ENCODE measurements at places on chromosomes 6 and 20.

- no peak for DNase-seq
These were observed 188.8 kb downstream of the DLL1 start for GRCh38 chr6:170102038-170102437.

GRCh38 chr6:56816370-56816769 lies 138.5 kb upstream of the BEND6 start:
- DNase-seq = no peak

GRCh38 chr6:8299034-8299433 lies 136.3 kb downstream of the SLC35B3 start:
- DNase-seq = no peak

DNA sequence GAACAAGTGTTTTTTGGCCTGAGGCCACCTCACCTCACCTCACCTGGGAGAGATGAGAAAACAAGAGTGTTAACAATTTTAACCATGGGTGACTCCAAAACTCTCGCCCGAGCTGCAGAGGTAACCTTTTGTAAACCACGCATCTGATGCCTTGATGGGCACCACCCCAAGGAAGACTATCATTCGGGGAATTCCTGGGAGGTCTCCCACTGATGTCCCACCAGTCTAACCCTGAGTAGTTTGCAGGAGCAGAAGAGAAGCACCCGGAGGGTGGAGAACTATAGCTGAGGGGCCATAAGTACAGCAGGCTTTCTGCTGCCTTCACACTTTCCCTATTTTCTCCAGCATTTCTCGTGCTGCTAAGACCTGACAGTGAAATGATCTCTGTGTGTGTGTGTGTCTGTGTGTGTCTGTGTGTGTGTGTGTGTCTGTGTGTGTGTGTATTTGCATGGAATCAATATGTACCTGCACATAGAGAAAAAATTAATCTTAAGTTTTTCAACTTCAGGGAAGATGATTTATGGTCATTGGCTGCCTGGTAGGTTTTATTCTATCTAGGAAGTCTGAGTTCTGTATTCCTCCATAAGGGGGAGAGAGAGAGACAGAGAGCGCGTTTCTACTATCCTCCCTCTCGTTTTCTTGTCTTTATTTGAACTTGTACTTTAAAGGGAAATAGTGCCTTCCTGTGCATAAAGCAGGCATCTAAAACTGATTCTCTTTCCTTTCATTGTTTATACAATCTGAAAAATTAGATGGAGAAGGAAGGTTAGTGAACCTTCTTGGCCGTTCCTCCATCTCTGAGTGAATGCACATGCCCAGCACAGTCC lies 75.8 kb downstream of the CAP2 start:
- DNase-seq = no peak

GRCh38 chr6:144413418-144413817 lies 128.3 kb downstream of the UTRN start:
- no peak for DNase-seq

GRCh38 chr6:82260997-82261732 lies 13.6 kb upstream of the IBTK start:
- DNase-seq = no peak

GRCh38 chr6:134599079-134599478 lies 281.2 kb upstream of the SGK1 start:
- DNase-seq = no peak

- DNase-seq = no peak
These were observed 895.6 kb upstream of the MAP3K7 start for GRCh38 chr6:91482498-91482897.

DNA sequence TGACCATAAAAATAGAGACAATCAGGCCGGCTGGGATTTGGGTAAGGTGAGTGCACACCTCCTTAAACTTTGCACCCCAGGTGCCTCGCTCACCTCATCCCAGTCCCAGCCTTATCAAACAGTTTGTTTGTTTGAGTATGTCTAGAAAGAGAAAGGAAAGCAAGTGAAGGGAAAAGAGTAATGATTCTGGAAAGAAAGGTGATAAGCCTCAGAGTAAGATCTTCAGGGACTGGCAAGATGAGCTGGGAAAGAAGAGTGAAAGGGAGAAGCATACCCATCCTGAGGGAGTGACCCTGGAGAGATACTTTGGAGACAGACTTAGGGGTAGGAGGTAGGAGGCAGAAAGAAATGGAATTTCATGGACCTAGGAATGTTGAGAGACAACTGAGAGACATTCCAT lies 1.7 kb downstream of the TAP2 start:
- no peak for DNase-seq

DNA sequence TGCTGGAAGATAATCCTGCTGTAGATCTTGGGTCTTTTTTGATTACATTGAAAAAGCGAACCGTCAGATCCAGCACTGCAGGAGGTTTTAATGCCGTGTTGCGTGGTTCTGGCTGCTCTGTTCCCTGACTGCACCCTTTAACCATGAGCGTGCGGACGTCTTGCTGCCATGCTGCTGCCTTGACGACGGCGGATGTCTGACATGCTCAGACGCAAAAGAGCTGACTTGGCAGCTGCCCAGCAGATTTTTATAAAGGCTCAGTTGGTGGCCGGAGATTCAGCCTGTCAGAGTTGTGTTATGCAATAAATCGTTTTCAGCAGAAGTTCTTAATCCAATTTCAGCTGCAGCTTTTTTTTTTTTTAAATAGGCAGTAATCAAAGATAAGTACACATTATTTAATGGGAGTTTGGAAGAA lies 119.4 kb downstream of the JARID2 start:
- DNase-seq = no peak

DNA sequence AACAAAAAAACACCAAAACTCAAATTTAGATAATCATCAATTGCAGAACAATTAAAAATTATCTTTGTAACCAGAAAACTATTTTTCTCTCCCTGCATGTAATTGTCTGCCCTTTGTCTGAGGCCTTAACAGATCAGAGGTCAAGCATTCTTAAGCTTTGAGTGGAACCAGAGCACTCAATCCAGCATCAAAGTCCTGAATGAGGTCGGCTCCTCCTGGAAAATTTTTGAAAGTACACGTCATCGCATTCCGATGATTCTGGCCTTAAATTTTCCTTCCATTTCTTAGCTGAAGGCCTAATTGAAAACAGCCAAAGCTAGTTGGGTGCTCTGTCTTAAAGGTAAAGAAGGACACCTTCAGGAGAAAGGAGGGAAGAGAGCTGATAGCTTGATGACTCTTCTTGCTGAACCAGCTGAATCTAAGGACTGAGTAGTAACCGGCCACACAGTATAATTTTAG lies 510.2 kb upstream of the SULF2 start:
- DNase-seq = no peak

DNA sequence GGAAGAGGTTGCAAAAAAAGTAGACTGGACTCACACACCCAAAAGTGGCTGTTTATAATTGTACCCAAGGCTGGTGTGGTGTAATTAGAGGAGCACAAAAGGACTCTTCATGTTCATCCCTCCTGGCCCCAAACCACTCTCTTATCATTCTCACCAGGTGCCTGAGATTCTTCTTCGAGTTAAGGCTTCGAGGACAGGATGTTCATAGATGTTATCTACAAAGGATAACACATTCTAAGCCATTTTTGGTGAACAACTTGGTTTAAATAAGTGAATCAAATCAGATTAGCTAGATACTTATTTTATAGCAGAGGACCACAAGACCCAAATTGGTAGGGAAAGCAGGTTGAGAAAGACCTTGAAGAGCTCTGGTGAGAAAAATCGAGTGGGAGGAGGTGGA lies 73.1 kb upstream of the SUPT3H start:
- no peak for DNase-seq

DNA sequence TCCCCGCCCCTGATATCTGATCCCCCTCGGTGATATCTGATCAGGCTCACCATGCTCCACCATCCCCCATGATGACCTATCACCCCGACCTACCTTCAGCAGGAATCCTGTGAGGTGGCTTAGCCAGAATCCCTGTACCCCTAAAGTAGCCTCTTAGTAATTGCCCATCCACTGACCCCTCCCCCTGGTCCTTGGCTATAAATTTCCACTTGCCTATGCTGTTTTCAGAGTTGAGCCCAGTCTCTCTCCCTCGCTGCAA lies 177.5 kb upstream of the GGTLC1 start:
- no peak for DNase-seq

GRCh38 chr6:106901062-106901461 lies 73.5 kb downstream of the CD24 start:
- no peak for DNase-seq

GRCh38 chr20:47603260-47603659 lies 101.6 kb downstream of the NCOA3 start:
- no peak for DNase-seq

DNA sequence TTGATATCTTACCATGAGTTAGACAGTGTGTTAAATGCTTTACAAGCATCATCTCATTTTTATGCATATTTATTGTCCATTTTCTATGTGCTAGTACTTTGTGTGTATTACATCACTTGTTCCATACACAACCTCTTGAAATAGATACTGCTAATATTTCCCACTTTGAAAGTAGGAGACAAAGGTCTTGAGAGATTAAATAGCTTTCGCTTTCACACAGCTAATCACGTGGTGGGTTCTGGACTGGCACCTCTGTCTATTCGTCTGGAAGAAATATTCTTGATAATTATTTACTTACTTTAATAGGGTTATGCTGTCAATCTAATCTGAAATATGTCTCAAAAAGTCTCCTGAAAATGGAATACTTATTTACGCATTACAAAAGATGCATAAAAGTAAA lies 30.2 kb downstream of the EPHA7 start:
- DNase-seq = no peak

DNA sequence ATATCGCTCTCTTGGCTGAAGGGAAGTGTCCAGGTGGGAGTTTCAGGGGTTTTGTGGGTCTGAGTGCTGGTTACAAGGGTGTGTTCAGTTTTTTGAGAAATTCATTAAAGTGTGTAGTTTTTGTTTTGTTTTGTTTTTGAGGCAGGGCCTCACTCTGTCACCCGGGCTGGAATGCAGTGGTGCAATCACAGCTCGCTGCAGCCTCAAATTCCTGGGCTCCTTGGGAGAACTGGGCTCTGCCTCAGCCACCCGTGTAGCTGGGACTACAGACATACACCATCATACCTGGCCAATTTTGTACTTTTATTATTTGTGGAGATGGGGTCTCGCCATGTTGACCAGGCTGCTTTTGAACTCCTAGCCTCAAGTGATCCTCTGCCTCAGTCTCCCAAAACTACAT lies 51.2 kb upstream of the RALGAPA2 start:
- DNase-seq = no peak
